CD4-positive, alpha-beta T cell treated with Interleukin-12 subunit alpha and Interleukin-12 subunit beta, for 1 hour (primary cell): ENCODE measurements at places on chromosomes 5 and 9.

DNA sequence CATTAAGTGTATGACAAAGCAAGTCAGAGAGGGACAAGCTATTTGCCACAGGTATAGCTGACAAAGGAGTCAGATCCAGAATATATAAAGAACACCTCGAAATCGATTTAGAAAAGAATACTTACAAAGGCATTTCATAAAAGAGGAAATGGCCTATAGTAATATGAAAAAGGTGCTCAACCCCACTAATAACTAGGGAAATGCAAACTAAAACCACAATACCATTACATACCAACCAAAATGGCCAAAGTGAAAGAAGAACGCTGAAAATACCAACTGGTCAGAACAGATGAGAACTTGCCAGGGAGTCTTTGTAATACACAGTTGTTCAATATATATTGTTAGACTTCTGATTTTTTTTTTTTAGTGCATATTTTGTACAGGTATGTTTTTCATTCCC is 152.9 kb downstream of the CDC42SE2 start:
- DNase-seq: no peak

DNA sequence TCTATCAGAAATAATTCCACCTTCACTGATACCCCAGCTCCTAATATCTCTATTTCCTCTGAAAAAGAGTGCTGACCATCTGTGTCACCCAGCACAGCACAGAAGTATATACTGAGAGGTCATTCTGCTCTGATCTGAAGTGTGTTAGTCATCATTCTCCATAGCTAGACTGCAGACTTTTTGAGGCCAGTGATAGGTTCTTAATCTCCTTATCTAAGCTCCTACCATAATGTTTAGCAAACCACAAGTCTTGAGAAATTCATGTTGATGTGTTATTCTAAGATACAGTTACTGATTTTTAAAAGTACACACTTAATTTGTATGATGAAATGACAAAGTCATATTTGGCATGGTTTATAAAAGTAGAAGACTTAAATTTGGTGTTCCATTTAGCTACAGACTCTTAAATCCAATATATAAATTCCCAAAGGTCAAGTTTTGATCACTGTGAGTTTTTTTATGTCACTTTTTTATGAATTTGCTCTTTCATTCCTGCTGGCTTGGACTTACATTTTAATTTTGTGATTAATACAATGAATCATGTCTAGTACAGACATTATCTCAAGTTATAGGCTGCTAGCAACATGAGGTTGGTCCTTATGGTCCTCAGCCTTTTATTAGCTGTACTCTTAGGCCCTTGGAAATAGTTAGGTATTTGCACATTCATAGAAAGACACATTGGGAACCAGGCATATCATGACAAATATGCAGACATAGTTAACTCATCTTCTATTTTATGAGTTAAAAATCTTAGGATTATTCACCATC is 380.8 kb downstream of the EBF1 start:
- no peak for DNase-seq

DNA sequence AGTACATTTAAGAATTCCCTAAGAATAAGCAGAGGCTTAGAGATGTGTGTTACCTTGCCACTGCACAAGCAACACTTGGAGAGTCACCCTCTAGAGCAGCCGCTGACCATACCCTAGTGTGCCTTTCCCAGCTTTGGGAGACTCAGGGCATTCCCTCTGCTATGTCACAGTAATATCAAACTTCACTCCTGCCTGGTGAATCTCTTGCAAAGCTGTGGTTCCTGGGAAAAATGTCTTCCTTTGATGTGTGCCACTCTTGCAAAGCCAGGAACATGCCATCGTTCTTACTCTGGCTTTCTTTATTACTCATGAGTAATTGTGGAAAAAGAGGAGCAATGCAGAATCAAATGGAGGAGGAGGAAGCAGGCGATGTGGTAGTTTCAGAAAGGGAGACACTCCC is 173.2 kb downstream of the CCDC192 start:
- no peak for DNase-seq

- DNase-seq: no peak
Measured at GRCh38 chr5:53243403-53243802, 133.8 kb upstream of the MOCS2 start.

- DNase-seq: no peak
Measured at GRCh38 chr5:163727028-163727427, 221.6 kb downstream of the MAT2B start.

GRCh38 chr9:33270146-33270545 is 5.3 kb downstream of the CHMP5 start:
- DNase-seq: no peak

DNA sequence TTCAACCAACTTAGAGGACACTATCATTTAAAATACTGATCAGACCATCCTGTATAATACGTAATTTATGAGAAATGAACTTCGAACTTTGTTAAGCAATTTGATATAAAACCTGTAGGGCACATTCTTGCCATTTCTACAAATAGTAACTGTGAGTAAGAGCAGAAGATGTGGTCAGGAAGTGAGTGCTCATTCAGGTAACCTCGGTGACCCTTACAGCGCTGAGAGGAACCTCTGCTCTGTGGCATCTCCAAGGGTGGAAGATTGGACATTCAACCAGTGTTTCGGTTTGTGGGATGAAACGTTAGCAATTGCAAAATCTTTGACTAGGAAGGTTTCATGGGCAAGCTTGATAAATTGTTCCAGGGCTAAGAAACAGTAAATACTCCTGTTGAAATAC is 194.8 kb upstream of the IRX2 start:
- DNase-seq: no peak

DNA sequence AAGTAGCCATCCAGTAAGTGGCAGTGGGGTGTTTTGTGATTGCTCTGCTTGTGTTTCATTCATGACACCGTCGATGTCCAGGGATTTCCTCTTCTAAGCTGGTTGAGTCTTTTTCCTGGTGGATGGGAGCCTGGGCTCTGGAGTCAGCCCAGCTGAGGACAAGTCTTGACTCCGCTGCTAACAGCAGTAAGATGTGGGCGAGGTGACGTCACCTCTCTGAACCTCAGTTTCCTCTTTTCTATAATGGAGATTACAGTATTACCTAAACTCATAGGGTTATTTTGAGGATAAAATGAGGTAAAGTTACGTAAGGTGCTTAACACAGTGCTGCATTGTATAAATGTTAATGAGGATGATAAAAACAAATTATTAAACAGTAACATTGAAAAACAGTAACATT is 21.3 kb downstream of the FGF1 start:
- no peak for DNase-seq

GRCh38 chr9:128033609-128034008 is 33.5 kb downstream of the NAIF1 start:
- peak; percentile 34 for DNase-seq

DNA sequence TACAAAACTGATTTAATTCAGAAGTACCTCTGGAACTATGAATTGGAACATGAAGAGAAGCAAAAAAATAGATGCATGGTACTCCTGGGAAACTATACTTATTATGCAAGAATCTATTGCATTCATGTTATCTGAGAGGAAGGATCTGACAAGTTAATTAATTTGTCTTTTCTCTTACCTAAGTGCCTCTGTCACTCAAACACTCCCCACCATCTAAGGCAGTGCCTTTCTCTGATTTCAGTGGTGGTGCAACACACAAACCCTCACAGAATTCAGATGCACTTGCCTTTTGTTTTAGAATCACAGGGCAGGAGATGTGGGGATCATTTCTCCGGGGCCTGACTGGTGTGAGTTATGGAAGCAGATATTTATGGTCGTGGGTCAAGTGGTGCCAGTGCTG is 52.5 kb upstream of the C9orf72 start:
- no peak for DNase-seq

DNA sequence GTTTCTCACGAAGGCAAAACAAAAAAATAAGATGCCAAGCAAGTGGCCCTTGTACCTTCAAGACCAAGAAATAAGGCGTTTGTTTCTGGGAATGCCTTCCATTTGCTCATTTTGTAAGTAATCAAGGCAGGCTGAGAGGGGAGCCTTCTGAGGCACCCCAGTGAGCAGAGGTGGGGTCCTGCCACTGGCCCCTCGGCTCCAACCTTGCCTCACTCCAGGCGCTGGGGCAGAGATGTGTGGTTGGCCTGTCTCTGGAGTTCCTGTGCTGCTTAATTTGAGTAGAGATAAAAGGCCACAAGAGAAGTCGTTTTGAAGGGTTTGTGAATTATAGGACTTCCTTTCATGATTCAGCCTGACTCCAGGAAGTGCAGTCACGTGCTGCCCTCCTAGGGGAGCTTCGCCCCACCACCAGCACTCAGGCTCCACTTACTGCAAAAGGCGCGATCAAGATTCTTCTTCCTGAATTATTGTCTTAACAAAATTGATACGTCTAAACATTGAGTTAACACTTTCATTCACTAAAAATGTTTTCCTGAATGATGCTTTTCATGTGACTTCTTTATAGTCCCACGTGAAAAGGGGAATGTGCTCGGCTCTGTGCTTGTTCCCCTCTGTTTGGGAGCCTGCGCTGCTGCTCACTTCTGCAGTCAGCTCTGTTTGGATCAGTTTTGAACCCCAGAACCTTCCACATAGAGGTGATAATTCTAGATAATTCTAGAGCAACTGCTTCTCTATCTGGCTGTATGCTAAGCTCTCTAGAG is 13.7 kb downstream of the SYK start:
- no peak for DNase-seq

DNA sequence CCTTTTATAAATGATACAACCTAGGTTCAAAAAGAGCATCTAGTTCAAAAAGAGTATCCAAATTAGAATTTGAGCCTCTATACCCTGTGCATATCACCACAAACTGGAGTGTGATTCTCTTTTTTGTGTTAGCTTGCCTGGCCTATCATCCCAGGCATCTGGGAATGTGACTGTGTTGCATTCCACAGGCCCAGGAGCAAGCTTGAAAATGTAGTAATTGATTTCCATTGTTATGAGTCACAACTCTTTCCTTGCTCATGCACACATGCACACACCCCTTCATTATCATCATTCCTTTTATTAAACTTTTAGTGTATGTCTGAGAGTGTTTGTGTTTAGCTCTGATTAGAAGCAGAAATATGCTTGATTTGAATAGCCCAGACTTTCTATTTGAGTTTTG is 75.2 kb downstream of the FCHO2 start:
- no peak for DNase-seq

GRCh38 chr5:109706095-109706494 is 16.4 kb downstream of the MAN2A1 start:
- DNase-seq: no peak
